G401 (cell line): ENCODE measurements at places on chromosomes 7 and 10. TPM values are rescaled to one million over a fixed set of nuclear protein-coding genes. Genes with fewer than 3 reads are reported as not detected.

DNA sequence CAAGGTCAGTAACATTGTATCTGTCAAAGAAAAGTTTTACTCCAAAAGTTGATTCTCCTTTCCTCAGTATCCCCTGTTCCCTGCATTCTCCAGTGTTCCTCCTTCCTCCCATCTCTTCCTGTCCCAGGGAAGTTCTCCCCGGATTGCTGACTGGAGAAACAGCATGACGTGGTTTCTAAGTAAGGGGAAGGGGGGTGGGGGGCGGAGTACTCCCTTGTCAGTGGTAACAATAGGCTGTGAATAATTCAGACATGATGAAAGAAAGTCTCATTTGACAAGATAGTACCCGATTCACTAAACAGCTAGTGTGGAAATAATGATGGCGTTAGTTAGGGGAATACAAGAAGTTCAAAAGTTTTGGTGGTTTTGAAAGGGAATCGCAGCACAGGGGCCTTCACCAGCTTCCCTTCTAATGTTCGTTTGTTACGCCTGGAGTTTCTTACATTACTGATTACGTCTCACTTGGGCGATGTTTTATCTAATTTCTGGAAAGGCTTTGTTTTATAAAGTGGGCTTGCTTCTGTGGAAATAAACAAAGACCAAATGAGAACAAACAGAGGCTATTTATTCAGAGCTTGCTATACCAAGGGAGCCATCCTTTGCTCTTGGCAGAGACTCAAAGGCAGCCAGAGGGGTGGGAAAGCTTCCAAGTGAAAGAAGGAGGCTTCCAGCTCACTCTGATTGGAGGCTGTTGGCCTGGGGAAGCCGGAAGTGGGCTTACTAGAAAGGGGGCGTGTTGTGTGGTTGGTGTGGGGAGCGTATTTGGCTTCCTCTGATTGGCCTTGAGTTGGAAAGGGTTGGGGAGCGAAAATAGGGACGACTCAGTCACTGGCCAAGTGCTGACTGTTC lies 453.7 kb downstream of the SDK1 start:
- DNase-seq: peak; percentile 54

- DNase-seq: no peak
These were observed 47.0 kb downstream of the SPAM1 start for GRCh38 chr7:123972045-123972444.

GRCh38 chr10:89339875-89340274 lies 12.1 kb downstream of the IFIT3 start:
- peak; percentile 33 for DNase-seq

DNA sequence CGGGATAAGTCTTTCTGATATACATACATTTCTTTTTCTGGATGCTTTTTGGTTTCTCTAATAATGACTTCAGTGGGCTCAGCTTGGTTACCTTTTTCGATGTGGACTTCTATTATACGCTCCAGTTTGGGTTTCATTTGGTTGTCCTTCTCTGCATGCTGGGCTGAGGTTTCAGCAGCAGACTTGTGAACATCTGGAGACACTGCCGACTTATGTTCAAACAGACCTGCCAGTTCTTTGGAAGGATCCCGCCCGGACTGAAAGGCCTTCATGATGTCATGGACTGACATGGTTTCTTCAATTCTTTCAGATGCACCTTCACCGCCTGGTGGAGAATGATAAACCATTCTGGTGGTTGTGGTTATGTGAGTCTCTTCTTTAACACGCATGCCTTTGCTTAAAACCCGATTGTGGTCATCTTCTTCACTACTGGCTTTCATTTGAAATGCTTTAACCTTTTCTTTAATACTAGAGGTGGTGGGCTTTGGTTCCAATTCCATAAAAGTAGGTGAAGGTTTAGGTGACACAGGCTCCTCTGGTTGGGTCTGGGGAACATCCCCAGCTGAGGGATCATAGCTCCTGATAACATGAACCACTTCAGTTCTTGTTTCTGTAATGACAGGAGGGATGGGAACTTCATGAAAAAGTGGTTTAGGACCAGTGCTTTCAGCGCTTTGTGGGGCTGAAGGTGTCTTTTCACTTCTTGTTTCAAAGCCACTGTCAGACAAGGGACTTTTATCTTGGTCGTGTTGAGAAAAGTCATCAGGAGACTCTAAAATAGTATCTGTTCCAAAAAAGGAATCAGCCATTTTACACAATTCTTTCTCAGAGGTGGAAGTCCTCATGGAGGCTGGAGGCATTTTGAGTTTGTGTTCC lies 167.7 kb upstream of the CCDC6 start:
- no peak for DNase-seq

PI4K2A gene
- total RNA-seq: 40.2 and 42.2 TPM in 2 replicates
